ENCODE measurements at places on chromosomes 7 and 10. TPM values are rescaled to one million over a fixed set of nuclear protein-coding genes. Genes with fewer than 3 reads are reported as not detected.

GRCh38 chr10:93152136-93152535 lies 78.4 kb downstream of the CYP26A1 start:
- no peak for DNase-seq

DNA sequence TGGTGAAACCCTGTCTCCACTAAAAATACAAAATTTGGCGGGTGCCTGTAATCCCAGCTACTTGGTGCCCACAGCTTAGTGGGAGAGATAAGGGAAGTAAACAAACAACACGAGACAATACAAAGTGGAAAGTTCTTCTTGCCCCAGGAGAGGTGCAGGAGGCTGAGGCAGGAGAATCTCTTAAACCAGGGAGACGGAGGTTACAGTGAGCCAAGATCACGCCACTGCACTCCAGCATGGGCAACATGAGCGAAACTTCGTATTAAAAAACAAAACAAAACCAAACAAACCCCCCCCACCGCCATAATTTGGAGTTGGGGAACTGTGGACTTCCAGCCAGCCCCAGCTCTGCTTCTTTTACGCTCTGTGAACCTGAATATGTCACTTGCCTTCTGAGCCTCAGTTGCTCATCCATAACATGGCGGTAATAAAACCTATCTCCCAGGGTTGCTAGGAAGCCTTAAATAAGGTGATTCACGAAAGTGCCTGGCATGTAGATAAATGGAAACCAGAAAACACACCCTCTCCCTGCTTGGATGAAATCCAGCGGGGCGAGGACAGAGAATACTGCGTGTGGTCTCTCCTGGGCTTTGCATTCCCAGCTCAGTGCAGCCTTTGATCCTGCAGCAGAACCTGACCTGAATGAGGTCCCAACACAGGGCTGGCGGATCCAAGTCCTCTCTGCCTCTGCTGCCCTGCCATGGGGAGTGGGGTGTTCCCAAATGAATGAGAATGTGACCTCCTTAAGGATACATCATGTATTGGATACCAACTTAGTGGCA lies 10.2 kb downstream of the MLXIPL start:
- no peak for DNase-seq

- no peak for DNase-seq
Measured at GRCh38 chr10:126798649-126799048, 106.6 kb upstream of the DOCK1 start.

DNA sequence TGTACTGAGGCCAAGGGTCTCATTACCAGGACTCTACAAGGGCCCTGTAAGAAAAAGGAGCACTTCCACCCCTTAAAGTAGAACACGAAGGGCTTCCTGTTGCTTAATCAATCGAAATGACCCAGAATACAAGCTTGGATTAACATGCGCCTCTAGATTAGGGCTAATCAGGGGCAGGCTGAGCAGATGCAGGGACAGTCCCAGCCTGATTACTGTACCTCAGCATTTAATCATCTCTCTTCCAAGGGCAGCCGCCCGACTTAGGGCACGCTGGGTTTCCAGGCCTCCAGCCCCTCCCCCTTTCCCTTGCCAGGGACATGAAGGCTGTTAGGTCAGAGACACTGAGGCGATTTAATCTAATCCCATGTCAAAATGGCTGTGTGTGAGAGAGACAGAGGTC lies 138.6 kb downstream of the NRF1 start:
- DNase-seq = no peak

DNA sequence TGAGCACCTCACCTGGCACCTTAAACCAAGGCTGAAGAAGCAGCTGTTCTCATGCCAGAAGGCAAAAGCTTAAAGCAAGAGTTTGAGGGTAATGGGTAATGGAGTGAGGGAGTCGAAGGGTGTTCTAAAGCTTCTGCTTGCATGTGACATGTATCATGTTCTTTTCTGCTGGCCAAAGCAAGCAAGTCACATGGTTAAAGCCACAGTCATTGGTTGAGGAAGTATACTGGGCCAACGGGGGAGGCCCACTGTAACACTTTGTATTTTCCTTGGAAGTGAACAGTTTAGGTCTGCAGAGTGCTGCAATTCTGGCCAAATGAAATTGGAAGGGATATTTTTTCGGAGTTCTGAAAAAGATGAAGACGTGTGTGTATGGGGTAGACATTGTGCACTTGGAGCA lies 75.7 kb downstream of the REEP3 start:
- no peak for DNase-seq

DNA sequence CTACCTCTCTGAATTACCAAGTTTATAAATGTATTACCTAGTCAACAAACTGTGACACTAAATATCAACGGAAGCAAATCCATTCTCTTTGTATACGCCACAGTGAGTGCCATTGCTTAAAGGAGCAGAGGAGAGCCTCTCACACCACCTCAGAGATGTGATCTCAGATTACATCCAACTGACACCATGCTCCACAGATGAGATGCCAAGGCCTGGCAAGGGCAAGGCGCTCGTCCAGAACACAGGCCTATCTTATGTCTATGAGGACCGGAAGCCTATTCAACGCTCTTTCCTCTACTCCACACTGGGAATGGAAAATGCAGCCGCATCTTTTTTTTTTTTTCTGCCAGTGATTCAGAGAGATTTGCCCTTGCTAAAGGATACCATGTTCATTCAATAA lies 11.4 kb downstream of the PDIA4 start:
- DNase-seq = no peak

NKX2-3 gene
- total RNA-seq = 0.42 TPM

PNLIPRP3 gene
- total RNA-seq = not detected

ITGB8 gene
- total RNA-seq = 9.5 TPM

IFIT5 gene
- 24.8 TPM for total RNA-seq

HYAL4 gene
- total RNA-seq = not detected

LIPF gene
- total RNA-seq = not detected

NRF1 gene
- 19.2 TPM for total RNA-seq

Measured in thoracic aorta (tissue), 2 donors.